ENCODE measurements at places on chromosomes 16 and 17.
A peak's percentile ranks its signal among the peaks of the same experiment; 100 is the strongest.

DNA sequence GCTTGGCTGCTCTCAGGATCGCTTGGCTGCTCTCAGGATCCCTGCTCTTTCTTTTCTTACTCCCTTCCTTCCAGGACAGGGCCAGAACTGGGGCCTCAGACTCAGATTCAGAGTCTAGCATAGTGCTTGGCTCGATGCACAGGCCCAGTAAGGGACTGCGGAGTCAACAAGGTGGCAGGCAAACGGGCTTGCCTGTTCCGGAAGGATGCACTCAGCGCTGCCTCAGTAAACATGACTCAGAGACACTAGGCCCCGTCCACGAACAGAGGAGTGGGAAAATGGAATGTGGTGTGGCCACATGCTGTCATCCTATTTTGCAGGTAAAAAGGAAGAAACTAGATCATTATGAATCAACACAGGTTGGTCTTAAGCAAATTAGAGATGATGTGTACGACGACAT lies 9.8 kb downstream of the SPHK1 start:
- no peaks in the 10 kb centered on the region for H3K27me3 ChIP-seq
- no peak overlapping the region for H3K4me3 ChIP-seq
- H3K4me1 ChIP-seq: no peaks in the 10 kb centered on the region
- no peak overlapping the region for H3K27ac ChIP-seq
- peaks cover 7% of the 10 kb centered on the region for H3K36me3 ChIP-seq
- DNase-seq: no peak

DNA sequence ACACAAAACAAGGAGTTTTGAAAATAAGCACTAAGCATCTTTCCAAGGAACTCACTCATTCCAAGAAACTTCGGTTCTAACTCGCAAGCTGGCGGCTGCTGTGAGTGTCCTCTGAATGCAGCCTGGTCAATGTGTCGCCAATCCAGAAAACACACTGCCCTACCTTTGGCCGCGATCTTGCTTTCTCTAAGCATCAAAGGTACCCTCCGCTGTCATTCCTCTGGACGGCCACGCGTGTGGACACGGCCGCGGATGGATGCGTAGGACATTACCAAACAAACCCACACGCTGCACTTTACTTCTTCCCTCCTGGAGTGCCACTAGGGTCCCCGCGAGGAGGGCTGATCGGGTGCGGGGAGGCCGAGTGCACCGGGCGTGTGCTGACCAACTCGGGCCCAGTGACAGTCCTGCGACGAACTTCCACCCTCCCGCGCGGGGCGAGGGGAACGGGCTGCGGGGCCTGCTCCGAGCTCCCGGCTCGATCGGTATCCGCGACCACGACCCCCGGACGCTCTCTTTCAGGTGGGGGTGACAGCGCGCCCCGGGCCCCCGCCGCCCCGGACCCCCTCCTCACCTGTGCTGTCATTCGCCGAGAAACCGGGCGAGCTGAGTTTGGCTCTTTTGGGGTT lies 1.1 kb downstream of the CREBBP start:
- peak; percentile 20 for DNase-seq
- H3K36me3 ChIP-seq: peaks cover 12% of the 10 kb centered on the region
- H3K27me3 ChIP-seq: no peaks in the 10 kb centered on the region

DNA sequence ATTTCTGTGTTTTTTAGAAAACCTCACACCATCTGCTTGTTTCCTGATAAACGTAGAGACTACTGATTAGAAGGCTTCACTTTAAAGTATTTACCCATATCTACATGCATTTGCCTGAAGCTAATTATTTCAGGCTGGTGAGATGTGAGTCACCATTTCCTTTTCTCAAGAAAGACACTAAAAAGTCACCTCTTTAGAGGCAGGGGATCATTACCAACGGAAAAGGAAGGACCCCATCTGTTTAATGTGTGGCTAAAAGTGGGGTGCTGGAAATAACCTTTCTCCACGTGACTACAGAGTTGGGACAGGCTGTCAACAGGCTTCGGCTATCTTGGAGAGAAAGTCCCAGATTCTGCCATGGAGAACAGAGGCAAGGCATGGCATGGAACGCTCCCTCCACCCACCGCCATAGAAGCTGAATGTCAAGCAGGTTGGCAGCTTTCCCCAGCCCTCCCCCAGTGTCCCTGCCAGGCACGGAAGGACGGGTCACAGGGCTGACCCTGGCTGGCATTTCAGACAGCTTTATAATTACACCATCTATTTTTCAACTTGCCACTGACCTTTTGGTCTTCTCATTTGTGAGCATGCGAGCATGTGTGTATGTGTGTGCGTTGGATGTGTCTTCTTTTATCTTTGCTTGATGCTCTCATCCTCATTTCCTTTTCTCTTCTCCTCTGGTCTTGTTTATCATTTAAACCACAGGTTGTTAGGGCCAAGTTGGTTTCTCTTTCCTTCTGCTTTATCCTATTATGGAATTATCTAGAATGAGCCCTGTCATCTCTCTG lies 157.0 kb downstream of the CPPED1 start:
- H3K27me3 ChIP-seq: no peaks in the 10 kb centered on the region
- peak overlapping the region; percentile 16 for H3K4me3 ChIP-seq
- H3K27ac ChIP-seq: peak overlapping the region; percentile 85
- peaks cover 18% of the 10 kb centered on the region for H3K4me1 ChIP-seq

- no peaks in the 10 kb centered on the region for H3K4me1 ChIP-seq
- H3K27me3 ChIP-seq: no peaks in the 10 kb centered on the region
- H3K4me3 ChIP-seq: no peak overlapping the region
Measured at GRCh38 chr17:16917671-16918394, 54.1 kb downstream of the TNFRSF13B start.

- no peaks in the 10 kb centered on the region for H3K27me3 ChIP-seq
- no peak overlapping the region for H3K27ac ChIP-seq
- no peak overlapping the region for H3K4me3 ChIP-seq
- H3K36me3 ChIP-seq: no peaks in the 10 kb centered on the region
- H3K4me1 ChIP-seq: no peaks in the 10 kb centered on the region
Measured at GRCh38 chr17:16470265-16470664, 21.7 kb downstream of the LRRC75A start.

DNA sequence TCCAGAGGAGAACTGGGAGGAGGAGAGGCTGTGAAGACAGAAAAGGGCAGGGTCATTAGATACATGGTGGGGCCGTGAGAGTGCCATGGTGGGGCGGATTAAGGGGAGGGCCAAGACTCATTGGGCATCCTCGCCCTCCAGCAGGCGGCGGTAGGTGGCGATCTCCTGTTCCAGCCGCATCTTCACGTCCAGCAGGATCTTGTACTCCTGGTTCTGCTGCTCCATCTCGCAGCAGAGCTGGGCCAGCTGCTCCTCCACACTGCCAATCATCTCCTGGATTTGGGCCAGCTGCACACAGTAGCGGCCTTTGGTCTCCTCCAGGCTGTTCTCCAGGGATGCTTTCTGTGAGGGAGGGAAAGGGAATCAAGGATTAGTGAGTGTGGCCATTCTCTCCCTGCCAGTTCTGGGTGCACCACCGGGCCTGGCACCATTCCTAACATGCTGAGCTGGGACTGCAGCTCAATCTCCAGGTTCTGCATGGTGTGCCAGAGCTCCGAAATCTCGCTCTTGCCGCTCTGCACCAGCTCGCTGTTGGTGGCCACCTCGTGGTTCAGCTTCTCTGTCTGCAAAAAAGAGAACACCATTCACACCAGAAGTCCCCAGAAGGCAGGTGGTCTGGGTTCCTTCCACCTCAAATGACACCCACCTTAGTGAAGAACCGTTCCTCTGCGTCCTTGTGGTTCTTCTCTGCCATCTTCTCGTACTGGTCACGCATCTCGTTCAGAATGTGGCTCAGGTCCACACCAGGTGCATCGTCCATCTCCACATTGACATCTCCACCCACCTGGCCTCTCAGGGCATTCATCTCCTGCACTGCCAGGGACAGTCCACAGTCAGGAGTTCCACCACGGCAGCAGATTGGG lies 129.0 kb downstream of the CCDC144A start:
- H3K4me1 ChIP-seq: no peaks in the 10 kb centered on the region
- H3K27ac ChIP-seq: no peak overlapping the region
- DNase-seq: no peak
- no peaks in the 10 kb centered on the region for H3K36me3 ChIP-seq
- H3K4me3 ChIP-seq: no peak overlapping the region

- peaks cover 21% of the 10 kb centered on the region for H3K36me3 ChIP-seq
- peaks cover 59% of the 10 kb centered on the region for H3K4me1 ChIP-seq
- no peak for DNase-seq
- no peaks in the 10 kb centered on the region for H3K27me3 ChIP-seq
- no peak overlapping the region for H3K4me3 ChIP-seq
- H3K27ac ChIP-seq: no peak overlapping the region
Measured at GRCh38 chr16:27264151-27264550, 4.4 kb downstream of the NSMCE1 start.

- no peak overlapping the region for H3K27ac ChIP-seq
- H3K27me3 ChIP-seq: no peaks in the 10 kb centered on the region
- no peak overlapping the region for H3K4me3 ChIP-seq
- DNase-seq: no peak
- no peaks in the 10 kb centered on the region for H3K4me1 ChIP-seq
Measured at GRCh38 chr17:2380950-2381649, 19.8 kb downstream of the MNT start.

DNA sequence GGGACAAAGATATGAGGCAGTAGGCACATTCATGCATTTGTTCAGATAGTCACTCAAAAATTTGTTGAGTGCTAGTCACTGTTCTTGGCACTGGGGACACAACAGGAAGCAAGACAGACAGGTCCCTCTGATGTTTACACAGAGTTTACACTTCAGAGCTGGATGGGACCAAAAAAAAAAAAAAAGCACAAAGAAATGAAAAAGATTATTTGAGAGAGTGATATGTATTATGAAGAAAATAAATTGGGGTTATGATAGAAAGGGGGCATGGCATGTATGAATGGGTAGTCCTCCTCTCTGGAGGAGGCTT lies 3.5 kb upstream of the YPEL2 start:
- peaks cover 40% of the 10 kb centered on the region for H3K4me1 ChIP-seq
- no peaks in the 10 kb centered on the region for H3K27me3 ChIP-seq
- H3K36me3 ChIP-seq: no peaks in the 10 kb centered on the region
- no peak overlapping the region for H3K4me3 ChIP-seq

DNA sequence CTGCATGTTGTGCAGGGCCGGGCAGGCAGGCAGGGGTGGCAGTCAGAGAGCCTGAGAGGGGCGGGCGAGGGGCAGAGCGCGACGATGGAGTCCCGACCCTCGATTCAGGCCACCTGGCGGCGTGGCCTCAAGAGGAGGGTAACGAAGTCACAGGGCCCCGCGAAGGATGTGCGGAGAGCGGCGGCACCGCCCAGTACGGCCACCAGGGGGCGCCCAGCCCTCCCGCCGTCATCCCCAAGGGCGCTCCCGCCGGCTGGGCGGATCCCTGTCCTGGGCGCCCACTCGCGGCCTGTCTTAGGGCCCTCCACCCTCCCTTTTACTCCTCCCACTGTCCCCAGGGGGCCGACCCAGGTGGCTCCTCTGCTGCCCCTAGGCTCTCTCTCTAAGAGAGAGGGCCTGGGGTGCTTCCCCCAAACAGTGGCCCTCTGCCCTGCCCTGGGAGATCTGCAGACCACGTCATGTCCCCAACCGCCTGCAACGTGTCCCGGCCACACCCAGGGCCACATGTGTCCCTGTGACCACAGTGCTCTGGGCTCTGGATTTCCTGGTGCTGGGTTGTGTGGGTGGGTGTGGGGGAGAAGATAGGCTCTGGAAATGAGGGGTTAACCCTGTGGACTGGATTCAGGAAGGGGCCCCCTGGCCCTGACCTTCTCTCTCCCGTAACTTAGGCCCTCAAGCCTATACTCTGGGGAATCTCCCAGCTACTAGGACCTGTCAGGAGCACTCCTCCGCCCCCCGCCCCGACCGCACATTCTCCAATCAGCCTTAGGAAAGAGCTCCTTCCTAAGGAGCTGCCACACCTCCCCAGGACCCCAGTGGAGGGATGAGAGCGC lies 5.9 kb downstream of the DPEP2 start:
- no peaks in the 10 kb centered on the region for H3K36me3 ChIP-seq
- H3K27ac ChIP-seq: peak overlapping the region; percentile 92
- no peaks in the 10 kb centered on the region for H3K27me3 ChIP-seq
- peak overlapping the region; percentile 80 for H3K4me3 ChIP-seq
- DNase-seq: peak; percentile 83
- H3K4me1 ChIP-seq: peaks cover 37% of the 10 kb centered on the region

- peaks cover 3% of the 10 kb centered on the region for H3K36me3 ChIP-seq
- no peaks in the 10 kb centered on the region for H3K4me1 ChIP-seq
- H3K4me3 ChIP-seq: no peak overlapping the region
- no peak for DNase-seq
- no peak overlapping the region for H3K27ac ChIP-seq
Measured at GRCh38 chr16:6047325-6047724, 949.7 kb upstream of the EEF2KMT start.

GRCh38 chr17:80468242-80468641 lies 8.2 kb downstream of the NPTX1 start:
- peaks cover 7% of the 10 kb centered on the region for H3K4me1 ChIP-seq
- H3K36me3 ChIP-seq: no peaks in the 10 kb centered on the region
- no peak overlapping the region for H3K27ac ChIP-seq
- no peak overlapping the region for H3K4me3 ChIP-seq
- no peak for DNase-seq

- no peaks in the 10 kb centered on the region for H3K27me3 ChIP-seq
- peak; percentile 71 for DNase-seq
- H3K27ac ChIP-seq: no peak overlapping the region
- peaks cover 17% of the 10 kb centered on the region for H3K4me1 ChIP-seq
- no peaks in the 10 kb centered on the region for H3K36me3 ChIP-seq
- peak overlapping the region; percentile 54 for H3K4me3 ChIP-seq
Measured at GRCh38 chr16:84194470-84195200, 3.7 kb downstream of the ADAD2 start.

- no peaks in the 10 kb centered on the region for H3K27me3 ChIP-seq
- peaks cover 12% of the 10 kb centered on the region for H3K36me3 ChIP-seq
- H3K4me1 ChIP-seq: peaks cover 66% of the 10 kb centered on the region
- no peak overlapping the region for H3K27ac ChIP-seq
- no peak for DNase-seq
Measured at GRCh38 chr17:59357929-59358328, 26.5 kb downstream of the YPEL2 start.

DNA sequence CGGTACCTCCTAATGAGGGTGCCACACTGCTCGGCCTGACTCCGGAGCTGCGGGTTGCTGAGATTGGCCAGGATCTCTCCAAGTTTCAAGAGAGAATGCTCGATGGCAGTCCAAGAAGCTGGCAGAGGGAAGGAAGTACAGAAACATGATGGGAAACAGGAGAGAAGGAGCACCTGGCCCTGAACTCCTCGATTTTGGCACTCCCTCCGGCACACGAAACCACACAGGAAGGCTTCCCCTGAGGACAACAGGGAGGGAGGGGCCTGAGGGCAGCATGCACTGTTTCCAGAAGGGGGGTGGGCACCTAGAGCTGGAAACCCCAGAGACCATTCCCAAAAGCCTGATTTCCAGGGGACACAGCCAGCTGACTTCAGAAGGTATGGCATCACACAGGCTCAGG lies 18.1 kb downstream of the CSF3 start:
- no peak overlapping the region for H3K27ac ChIP-seq
- no peaks in the 10 kb centered on the region for H3K27me3 ChIP-seq
- H3K4me1 ChIP-seq: no peaks in the 10 kb centered on the region
- no peak overlapping the region for H3K4me3 ChIP-seq

GRCh38 chr16:89506113-89506504 lies 2.1 kb upstream of the SPG7 start:
- H3K4me1 ChIP-seq: peaks cover 31% of the 10 kb centered on the region
- H3K27me3 ChIP-seq: no peaks in the 10 kb centered on the region
- H3K27ac ChIP-seq: peak overlapping the region; percentile 86
- H3K4me3 ChIP-seq: peak overlapping the region; percentile 70

All from activated naive CD4-positive, alpha-beta T cell treated with anti-CD3 and anti-CD28 coated beads for 36 hours (primary cell).